ENCODE measurements at places on chromosomes 2 and 18.

DNA sequence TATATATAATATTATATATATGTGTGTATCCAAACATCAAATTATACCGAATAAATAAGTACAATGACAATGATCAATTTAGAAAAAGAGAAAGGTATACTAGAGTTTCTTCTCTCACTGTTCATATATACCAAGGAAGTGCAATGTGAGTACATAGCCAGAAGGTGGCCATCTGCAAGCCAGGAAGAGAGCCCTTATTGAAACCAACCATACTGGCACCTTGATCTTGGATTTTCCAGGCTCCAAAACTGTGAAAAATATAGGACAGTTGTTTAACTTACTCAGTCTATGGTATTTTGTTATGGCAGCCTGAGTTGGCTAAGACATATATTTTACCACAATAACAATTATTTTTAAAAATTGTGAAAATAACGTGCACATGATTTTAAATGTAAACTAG is 1490.2 kb upstream of the SLC39A10 start:
- peak; percentile 3 for DNase-seq

DNA sequence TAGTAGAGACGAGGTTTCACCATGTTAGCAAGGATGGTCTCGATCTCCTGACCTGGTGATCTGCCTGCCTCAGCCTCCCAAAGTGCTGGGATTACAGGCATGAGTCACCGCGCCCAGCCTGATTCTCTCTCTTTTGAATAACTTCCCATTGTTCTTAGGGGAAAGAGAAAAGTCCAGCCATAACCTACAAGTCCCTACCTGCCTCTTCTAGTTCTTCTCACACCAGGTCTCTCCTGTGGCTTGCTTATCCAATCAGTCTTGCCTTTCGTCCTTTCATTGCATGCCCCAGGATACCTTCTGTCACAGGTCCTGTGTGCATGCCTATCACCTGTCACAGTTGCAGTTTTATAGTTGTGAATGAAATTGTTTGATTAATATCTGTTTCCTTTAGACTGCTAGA is 148.1 kb downstream of the SLC4A3 start:
- no peak for DNase-seq

- DNase-seq: no peak
Observed at GRCh38 chr2:69080071-69080470, 67.1 kb downstream of the ANTXR1 start.

GRCh38 chr18:48886520-48887293 is 64.1 kb downstream of the SMAD7 start:
- no peak for DNase-seq

GRCh38 chr2:27010139-27010538 is 22.6 kb upstream of the TMEM214 start:
- DNase-seq: no peak

DNA sequence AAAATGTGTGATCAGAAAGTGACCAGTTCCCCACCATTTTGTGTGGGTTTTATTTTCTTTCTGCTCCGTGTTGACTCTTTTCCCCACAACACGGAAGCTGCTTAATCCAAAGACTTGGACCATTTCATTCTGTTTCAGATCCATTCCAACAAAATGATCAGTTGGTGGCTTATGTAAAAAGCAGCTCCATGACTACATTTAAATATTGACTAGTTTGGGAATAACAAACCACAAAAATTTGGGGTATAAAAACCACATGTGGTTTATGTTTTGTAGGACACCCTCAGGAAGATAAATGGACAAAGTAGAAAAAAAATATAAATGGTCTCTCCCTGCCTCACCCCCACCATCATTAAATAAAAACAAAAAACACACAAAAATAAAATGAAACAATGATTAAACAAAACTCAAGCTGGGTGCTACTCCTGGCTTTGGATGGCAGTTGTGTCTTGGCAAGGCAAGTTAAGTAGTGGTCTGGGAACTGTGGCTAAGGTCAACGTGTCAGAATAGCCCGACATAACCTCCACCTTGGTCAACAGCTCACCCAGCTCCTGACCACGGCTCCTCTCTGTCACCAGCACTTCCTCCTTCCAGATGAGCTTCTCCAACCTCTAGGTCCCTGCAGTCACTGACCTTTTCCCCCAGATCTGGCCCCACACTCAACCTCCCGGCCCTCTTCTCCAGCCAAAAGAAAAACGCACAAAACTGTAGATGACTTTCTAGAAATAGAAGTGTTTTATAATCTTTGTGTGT is 12.8 kb upstream of the WIPF1 start:
- peak; percentile 25 for DNase-seq

DNA sequence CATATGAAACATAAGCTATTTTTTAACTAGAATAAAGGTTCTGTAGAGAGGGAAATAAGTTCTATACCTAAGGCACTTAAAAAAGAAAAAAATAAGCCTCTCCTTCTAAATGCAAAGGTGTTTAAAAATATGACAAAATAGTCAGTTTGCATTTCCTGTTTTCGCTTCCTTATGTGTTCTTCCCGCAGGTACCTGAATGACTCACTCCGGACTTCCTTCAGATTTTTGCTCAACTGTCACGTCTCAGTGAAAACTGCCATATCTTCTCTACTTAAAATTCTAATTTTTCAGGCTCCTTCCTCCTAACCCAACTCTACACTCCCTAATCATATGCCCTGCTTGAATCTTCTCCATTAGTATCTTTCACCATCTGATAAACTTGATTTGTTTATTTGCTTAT is 1333.1 kb downstream of the LRP1B start:
- DNase-seq: no peak

- no peak for DNase-seq
Observed at GRCh38 chr18:52933356-52933755, 593.4 kb downstream of the DCC start.
